Activated T-cell treated with anti-CD3 and anti-CD28 coated beads for 24 hours (primary cell): ENCODE measurements at places on chromosomes 3 and 15.

DNA sequence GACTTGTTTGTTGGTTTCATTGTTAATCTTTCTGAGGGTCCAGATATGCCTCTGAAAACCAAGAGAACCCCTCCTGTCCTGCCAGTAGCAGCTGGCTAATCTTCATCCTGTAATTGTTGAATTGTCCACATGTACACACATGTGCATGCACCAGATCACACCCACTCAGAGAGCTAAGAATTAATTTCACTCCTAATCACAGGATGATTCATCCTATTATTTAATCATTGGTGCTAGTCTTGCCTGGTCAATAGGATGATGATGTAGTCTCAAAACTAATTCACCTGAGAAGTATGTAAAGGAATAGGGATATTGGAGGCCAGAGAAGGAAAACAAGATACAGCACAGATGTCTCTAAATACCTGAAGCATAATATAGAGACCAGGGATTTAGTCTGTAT lies 7.8 kb upstream of the AHSG start:
- DNase-seq = no peak

GRCh38 chr3:71987828-71988227 lies 202.9 kb upstream of the PROK2 start:
- no peak for DNase-seq

GRCh38 chr15:78492872-78493271 lies 14.5 kb upstream of the HYKK start:
- no peak for DNase-seq

- no peak for DNase-seq
Observed at GRCh38 chr15:38814891-38815290, 250.3 kb upstream of the RASGRP1 start.

DNA sequence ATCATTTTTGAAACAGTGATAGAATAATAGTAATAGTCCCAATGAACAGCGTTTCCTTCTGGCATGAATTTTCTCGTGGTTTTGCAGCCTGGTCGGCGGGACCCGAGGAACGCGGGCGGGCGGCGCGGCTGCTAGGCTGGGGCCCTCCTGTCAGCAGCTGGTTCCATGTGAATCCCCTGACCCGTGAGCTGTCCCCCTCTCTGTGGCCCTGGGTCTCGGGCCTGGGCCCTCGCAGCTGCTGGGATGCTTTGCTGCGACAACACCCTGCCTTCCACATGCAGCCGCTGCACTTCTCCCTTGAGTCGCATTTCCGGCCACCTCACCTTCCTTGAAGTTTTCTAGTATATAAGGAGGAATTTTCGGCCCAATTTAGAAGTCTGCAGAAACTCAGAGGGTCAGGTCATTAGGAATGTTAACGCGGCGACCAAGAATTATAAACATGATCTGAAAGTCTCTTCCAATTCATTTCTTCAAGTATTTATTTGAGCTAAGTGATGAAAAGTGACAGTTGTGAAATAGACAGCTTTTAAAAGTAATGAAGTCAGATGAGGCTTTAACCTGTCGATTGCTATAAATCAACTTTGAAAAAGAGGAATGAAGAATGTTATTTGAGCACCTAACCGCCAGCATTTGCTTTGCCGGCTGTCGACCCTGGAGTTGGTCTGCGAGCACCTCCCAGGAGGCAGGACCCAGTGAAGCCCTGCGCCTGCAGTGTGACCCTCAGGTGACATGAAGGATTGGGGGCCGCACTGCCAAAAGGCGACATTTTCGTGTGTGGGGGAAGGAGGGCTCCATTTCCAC lies 27.7 kb downstream of the NR2F2 start:
- no peak for DNase-seq

- no peak for DNase-seq
Observed at GRCh38 chr3:67531181-67532101, 123.0 kb downstream of the SUCLG2 start.

- no peak for DNase-seq
Observed at GRCh38 chr3:125589547-125590122, 5.7 kb downstream of the OSBPL11 start.

GRCh38 chr3:148962513-148962912 lies 28.8 kb upstream of the GYG1 start:
- DNase-seq = no peak

DNA sequence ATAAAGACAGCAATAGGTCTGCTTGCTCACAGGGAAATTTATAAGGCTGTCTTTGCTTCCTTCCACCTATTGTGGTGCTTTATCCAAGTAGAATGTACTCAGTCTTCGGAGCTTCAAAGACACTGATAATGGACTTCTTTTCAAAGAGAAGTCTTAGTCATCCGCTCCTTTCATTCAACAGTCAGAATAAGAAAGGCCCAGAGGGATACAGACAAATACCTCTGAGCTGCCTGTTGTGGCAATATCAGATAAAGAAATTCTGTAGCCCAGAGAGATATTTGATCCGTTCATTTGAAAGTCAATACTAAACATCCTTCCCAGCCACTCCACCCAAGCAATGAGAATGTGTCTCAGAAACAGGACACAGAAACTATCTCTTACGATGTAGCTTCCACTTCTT lies 110.0 kb downstream of the FHIT start:
- DNase-seq = no peak

DNA sequence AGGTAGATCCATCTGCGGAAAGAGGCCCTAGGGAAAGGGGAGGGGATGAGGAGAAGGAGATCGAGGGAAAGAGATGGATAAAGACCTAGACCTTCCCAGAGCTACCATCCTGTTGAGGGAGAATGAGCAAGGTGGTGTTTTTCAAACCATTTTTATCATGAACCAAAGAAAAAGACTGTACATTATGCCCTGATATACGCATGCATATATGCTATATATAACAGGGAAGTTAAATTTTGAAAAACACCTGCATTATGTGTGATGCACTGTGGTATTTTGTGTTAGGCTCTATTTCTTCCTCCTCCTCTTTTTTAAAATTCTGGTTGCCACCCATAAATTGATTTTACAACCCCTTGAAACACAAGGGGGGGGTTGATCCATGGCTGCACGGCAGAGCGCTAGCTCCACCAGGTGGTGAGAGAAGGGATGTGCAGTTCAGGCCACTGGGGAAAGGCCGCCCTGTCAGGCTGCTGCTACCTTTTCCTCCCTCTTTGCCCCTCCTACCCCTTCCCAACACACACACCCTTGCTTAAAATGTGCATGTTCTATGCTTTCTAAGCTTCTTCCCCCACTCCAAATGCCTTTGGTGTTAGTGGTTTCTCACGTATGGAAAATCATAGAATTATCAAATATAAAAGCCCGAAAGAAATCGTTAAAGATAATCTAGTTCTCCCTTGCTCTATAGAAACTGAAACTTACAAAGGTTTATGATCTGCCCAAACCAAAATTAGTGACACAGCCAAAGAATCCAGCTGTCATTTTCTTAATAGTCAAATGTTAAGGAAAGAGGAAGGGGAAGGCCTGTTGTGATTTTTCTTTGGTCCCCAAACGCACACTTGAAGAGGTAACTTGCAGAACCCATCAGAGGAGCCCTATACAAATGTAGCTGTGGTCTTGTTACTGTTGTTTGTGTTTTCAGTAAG lies 262.0 kb upstream of the UMPS start:
- DNase-seq = no peak

DNA sequence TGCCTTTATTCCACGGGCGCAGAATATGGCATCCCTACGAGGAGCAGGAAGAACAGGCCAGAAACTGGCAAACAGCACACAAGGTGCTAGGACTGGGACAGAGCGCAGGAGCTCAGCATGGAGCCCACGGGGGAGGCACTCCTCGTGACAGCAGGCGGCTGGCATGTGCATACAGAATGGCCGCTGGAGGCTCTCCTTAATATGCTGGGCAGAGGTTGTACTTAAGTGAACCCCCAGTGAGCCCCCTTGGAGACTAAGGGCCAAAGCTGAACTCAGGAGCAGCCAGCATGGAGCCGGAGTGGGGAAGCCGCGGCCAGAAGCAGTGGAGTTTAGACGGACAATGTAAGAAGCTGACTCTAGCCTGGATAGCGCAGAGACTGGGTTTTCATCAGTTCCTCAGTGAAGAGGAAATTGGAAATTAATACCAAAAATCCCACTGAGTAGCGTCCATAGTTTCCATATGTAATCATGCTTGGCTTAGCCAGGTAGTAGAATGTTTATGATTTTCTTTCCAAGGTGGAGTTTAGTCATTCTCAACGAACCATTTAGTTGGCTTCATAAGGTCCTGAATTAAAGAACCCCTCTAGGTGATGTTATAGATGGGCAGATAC lies 69.4 kb downstream of the EPHB3 start:
- no peak for DNase-seq

DNA sequence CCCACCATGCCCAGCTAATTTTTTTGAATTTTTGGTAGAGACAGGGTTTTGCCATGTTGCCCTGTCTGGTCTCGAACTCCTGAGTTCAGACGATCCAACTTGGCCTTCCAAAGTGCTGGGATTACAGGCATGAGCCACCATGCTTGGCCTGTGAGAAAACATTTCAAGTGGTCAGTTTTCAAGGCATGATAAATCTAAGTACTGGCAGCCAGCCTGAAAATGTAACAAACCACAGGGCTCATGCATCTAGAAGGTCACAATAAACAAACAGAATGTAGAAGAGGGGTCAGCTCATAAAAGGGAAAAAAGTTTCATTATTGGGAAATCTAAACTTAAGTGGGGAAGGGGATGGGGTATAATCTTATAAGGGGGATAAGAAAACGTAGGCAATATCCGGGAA lies 39.9 kb downstream of the PPCDC start:
- DNase-seq = no peak

DNA sequence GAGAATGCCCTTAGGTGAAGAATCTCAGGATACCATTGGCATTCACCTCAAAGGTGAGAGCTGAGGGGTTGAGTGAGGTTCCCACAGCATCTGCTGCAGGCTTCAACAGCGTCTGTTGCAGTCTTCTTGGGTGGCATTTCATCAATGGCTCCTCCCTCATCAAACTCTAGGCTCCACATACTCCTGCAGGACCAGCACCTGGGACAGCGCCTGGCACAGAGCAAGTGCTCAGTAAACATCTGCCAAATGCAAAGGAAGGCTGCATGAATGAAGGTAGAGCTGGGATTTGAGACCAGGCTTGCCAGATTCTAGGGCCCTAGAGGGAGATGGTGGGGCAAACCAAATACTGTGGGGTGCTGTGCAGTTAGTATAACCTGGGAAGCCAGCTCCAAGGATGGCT lies 9.6 kb downstream of the TRH start:
- DNase-seq = no peak

- DNase-seq = peak; percentile 80
Observed at GRCh38 chr15:63503739-63504246, 600 bp upstream of the USP3 start.

DNA sequence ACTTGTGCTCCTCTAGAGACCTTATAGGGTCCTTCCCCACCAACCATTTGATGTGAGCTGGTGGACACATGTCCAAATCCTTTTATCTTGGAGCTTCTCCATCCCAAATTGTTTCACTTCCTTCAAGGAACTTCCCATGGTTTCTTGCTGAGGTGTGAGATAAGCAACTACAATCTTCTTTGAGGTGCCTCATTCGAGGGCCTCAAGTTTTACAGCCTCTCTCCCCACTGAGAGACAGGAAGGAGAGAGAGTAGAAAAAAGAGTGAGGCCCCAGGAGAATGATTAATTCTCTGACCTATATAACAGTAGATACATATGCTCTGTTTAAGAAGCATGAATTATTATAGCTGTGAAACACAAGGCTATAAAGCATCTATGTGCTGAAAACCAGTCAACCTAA lies 70.5 kb downstream of the SUMF1 start:
- DNase-seq = no peak

DNA sequence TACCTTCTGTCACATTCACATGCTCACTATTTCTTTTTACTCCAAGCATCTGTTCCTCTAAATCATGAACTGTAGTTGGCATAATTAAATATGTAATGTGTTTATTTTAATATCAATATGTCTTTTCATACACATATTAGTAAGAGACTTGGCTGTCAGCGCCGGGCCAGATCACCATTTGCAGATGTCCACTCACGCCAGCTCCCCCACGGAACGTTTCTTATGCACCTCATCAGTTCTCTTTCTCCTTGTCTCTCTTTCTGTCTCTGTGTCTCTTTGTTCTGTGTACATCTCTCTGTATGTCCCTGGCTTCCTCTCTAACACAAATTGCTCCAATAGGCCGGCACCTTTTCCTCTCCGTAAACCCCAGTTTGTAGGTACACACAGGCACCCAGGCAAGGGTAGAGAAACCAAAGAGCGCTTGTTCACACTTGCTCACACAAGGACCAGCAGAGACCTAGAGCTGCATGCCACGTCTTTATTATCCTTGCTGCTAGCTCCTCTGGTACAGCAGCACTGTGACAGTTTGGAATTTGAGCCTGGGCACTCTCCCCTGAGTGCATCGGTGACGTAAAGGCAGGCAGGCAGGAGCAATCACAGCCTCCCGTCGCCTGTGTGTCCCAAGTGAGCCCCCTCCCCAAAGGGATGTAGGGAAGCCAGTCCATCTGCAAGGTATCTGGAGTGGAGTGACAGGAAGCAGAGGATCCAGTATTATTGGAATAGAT lies 40.4 kb downstream of the CACNA1D start:
- no peak for DNase-seq

GRCh38 chr3:57383406-57383805 lies 90.9 kb upstream of the ASB14 start:
- no peak for DNase-seq

DNA sequence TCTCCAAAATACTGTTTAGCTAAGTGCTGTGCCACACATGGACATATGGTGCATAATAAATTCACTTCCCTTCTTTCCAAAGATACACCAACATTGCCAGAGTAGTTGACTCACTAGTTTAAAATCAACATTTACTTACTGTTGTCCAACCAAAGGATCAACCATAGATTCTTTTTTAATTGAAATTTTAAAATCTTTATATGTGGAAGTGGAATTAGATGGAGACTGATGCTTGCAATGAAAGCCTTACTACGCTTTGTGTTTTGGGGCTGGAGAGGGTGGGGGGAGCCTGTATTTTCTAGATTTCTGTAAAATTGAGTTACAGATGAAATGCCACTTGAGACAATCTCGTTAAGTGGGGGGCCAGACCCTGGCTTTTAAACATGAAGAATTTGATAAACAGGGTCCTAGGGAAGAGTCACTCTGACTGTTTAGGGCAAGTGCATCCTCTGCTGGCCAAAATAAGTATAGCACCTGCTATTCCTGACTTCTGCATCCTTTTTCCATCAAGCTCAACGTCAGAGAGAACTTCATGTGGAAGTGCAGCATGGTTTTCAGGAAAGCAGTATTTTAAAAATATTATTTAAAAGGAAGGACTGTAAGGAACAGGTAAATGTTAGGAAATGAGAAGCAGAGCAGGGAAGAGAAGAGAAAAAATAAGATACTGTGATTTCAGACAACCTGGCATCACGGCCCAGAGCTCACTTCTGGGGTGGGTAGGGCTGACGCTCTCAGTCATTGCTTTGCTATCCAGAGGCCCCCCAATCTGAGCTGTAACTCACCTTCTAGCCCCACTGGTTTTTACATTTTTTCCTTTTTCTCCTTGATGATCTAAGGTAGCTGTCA lies 76.7 kb downstream of the BOC start:
- DNase-seq = peak; percentile 46

DNA sequence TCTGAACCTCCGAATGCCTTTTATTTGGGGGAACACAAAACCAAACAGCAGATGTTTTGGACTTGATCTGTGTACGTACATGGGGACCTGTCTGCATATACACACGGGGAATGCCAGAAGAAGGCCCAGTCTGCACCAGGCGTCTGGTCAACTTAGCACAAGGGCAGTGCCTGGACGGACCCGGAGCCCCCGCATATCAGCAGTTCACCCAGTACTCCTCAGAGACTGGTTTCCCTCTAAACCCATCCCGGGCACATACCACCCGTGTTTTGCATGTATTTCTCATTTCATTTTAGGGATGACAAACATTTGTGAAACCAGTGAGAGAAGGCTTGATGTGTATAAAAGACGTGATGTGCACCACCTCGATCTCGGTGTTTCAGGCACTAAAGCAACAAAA lies 49.7 kb downstream of the KLHL25 start:
- DNase-seq = no peak

- no peak for DNase-seq
Observed at GRCh38 chr3:126836220-126836860, 132.3 kb downstream of the CHCHD6 start.
